ENCODE measurements at places on chromosomes 2 and 18.

DNA sequence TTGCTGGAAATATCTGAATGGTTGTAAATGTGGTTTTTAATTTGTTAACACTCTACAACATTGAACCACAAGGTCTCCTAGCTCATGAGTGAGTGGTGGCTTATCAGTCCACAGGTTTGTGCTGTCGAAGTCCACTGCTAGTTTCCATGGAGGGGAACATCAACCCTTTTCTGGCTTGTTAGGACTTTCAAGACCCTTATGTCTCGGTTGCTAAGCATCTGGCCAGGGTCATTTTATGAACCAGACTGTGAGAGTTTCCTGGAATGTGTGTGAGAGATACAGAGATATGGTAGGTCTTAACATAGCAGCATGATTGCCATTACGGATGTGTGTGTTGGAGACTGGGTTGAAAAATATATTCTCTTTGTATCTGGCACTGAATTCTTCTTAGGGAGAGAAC lies 36.9 kb downstream of the KCNE4 start:
- DNase-seq, result no peak

- DNase-seq, result no peak
Measured at GRCh38 chr2:207887500-207887899, 117.8 kb upstream of the FZD5 start.

DNA sequence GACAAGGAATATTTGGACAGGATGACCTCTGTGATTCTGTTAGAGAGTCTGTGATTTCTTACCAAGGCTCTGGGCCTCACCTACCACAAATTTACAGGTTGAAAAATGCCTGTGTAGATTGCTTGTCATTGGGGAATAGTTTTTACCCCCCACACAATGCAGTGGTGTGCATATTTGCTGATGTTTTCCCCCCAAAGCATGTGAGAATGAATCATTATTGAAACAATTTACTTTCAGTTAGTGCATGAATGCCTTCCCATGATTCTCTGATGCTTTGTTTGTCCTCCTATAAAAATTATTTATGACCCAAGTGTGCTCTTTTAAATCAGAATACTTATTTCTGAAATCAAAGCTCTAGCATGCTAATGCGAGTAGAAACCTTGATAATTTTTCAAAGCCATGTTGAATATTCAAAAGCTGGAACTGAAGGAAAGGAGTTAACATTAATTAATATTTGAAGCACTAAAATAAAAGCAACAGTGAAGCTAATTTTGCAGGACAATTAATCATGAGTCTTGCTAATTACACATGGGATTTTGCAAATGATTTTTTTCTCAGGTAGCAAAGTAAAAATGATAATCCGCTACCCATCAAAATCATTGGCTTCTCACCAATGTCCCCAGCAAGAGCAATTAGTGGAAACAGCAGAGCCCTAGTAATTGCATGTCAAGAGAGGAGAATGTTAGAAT lies 361.2 kb upstream of the HNRNPA3 start:
- DNase-seq, result no peak

DNA sequence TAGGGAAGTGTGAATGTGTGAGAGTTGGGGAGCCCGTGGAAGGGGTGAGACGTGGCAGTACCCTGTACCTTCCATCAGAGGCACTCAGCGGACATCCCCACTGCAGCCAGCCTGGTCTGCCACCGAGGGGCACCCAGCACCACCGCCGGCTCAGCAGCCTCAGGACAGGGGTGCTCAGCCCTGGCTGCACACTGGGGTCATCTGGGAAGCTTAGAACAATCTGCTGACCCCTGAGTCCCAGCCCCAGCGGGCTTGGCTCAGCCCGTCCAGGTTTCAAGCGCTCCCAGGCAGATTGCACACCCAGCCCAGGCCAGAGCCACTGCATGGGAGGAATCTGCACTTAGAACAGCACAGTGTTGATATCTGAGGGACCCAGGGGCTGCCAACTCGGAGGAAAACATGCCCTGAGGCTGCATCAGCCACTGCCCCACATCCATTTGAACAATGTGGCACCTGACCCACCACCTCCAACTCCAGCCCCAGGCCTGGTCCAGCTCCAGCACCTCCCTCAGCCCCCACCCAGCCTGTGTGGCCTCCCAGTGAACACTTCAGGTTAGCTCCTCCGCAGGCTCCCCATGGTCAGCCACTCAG lies 147.1 kb upstream of the OTOS start:
- no peak for DNase-seq

DNA sequence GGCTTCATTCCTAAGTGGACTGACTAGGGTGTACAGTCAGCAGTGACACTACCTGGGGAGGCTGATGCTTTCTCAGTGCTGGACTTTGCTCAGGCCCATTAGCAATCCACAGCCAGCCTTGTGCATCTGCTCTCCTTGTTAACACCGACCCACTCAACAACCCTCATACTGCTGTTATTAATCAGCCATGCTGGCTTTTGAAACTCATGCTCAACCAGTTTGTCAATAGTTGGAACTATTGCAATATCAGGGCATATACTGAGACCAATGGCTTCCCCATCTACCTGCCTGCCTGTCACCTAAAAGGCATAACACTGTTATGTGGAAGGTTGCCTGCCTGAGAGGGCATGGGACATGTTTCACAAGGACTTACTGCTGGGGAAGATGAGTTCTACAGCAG lies 39.4 kb downstream of the GAD1 start:
- DNase-seq, result no peak

DNA sequence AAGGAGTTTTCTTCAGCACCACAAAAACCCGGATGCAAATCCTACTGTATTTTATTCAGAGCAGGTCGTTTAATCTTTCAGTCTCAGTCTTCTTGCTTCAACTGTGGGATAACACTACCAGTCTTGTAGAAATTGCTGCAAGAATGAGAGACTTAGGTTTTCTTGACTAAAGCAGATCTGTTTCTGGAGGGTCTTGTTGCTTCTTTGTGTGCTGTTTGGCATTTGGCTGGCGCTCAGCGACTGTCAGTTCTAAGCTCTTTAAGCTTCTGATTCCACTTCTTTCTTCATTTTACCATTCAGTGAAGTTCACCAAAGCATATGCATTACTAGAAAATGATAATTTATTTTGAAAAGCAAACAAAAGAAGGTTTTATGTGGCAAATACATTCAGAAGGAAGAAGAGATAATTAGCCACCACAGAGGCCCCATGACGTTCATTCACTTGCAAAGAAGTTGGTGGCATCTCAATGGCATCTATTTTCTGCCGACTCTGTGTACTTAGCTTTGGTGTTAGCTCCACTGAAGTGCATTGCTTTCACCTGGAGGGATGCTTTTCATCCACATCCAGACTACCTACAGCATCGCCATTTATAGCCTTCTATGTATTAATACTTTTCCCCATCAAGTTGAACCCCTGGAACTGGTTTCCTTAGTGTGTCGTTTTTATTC lies 53.7 kb downstream of the TRIB2 start:
- DNase-seq, result no peak

DNA sequence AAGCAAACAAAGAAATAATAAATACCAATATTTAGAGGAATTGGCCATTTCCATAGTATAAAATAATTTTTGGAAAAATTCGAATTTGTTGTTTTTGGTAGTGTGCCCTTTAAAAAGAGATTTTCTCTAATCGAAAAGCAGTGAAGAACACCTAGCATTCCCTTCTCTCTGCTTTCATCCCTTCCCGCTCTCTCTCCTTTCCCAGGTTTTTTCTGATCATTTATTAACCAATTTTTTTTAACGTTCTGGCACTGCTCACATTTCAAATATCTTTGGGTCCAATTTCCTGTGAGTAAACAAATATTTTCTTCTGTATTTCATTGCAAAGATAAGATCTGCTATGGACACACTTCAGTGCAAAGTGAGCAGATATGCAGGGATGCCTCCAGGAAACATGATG lies 101.2 kb downstream of the ZNF407 start:
- no peak for DNase-seq

DNA sequence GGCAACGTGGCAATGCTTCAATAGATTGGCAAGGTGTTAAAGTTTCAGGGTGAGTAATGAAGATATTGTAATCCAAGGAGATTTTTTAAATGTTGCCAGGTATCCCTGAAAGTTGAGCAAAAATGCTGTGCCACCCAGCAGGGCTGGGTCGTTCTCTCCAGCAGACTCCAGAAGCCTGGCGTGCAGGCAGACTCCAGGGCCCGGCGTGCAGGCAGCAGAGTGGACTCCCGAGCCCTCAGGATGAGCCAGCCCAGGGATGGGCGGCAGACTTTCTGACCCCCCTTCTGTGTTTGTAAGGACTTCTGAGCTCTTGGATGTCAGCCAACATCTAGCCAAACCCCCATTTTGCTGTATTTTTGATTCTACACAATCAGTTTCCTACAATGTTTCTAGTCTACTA lies 289.1 kb downstream of the ZNF516 start:
- no peak for DNase-seq

GRCh38 chr2:233384811-233385488 lies 30.7 kb downstream of the DGKD start:
- DNase-seq, result no peak

DNA sequence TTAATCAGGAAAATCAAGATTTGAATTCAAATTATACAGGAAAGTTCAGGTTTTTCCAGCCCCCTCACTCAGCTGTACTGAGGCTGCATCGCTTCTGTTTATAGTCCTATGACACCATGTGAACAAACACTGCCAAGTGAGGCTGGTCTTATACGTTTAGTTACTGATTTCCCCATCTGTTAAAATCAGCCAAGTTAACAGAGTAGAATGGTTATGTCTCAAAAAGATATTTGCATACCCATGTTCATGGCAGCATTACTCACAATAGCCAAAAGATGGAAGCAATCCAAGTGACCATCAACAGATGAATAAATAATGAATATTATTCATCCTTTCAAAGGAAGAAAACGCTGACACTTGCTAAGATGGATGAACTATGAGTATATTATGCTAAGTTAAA lies 43.8 kb downstream of the REEP1 start:
- DNase-seq, result no peak

GRCh38 chr18:58136879-58137278 lies 92.9 kb downstream of the NEDD4L start:
- DNase-seq, result no peak

DNA sequence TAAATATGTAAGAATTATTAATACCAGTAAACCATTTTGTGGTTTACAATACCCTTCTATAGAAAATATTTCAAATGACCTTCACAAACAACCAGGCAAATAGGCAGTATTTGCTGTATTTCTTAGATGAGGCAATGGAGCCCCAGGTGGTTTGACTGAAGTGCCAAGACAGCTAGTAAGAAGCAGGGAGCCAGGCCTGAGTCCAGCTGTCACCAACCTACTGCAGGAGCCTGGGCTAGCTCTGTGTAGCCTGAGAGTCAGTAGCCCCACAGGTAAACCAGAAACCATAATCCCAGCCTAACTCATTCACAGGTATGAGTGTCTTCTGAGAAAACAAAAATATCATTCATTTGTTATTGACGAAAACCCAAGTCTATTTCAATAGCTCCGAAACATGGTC lies 45.6 kb downstream of the TRIB2 start:
- no peak for DNase-seq

Data from stimulated activated naive CD8-positive, alpha-beta T cell treated with anti-CD3 and anti-CD28 coated beads, Interleukin-15, Interleukin-2, amounts not matched to agents 100 U/mL and 50 U/mL, for 24 hours (primary cell).